NCI-H82 (cell line): ENCODE measurements at places on chromosomes 1 and 21.

DNA sequence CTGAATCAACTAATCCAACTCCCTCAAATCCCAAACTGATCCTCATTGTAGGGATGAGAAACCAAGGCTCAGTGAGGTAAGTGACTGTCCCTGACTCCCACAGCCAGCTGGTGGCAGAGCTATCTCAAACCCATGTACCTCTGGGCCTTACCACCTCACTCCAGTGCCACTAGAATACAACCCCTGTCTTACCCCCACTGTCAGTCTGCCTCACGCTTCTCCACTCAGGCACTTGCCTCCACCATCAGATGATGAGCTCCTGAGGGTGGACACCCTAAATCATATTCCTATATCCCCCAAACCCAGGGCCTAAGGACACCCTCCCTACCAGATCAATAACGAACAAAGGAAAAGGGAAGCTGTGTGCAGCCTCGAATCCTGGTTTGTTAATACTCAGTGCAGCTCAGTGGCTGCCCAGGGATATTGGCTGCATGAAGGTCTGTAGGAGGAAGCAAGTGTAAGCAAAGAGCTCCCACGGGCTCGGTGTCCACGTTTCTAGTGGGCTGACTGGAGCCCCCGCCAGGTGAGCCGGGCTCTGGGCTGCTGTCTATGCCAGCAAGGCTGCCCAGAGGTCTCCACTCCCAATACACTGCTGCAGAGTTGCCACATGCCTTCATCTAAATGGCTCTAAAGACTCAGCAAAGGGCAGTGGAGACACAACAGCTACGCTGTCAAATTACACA, 533.4 kb downstream of the MATN1 start:
- DNase-seq: no peak

DNA sequence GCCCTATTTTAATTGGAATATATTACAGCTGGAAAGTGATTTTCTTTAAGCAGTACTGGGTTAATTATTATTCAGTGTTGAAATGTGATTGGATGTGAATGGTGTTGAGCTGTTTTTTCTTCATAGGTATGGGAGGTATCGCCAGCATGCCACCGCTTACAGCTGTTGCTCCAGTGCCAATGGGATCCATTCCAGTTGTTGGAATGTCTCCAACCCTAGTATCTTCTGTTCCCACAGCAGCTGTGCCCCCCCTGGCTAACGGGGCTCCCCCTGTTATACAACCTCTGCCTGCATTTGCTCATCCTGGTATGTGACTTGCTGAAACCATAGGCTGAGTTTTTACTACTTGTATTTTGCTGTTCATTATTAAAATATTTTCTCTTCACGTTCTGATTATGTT, 107.7 kb downstream of the ITSN1 start:
- DNase-seq: no peak

DNA sequence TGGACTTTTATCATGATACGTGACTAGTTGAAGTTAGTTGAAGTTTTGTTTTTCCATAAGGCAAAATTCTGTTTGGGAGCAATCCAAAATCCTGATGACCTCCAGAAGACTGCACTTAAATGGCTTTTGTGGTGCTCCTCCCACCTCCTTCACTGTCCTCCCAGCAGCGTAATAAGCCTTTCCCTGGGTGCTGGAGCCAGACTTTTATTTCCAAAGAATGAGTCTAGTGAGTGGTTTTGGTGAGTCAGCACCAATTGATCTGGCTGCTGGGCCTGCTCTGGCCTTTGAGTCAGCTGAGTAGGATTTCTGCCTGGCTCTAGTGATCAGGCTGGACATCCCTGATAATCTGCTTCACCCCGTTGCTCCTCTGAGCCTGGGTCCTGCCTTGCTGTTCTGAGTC, 21.7 kb upstream of the KCND3 start:
- DNase-seq: no peak

- no peak for DNase-seq
Observed at GRCh38 chr21:28832715-28833061, 160.0 kb downstream of the LTN1 start.

DNA sequence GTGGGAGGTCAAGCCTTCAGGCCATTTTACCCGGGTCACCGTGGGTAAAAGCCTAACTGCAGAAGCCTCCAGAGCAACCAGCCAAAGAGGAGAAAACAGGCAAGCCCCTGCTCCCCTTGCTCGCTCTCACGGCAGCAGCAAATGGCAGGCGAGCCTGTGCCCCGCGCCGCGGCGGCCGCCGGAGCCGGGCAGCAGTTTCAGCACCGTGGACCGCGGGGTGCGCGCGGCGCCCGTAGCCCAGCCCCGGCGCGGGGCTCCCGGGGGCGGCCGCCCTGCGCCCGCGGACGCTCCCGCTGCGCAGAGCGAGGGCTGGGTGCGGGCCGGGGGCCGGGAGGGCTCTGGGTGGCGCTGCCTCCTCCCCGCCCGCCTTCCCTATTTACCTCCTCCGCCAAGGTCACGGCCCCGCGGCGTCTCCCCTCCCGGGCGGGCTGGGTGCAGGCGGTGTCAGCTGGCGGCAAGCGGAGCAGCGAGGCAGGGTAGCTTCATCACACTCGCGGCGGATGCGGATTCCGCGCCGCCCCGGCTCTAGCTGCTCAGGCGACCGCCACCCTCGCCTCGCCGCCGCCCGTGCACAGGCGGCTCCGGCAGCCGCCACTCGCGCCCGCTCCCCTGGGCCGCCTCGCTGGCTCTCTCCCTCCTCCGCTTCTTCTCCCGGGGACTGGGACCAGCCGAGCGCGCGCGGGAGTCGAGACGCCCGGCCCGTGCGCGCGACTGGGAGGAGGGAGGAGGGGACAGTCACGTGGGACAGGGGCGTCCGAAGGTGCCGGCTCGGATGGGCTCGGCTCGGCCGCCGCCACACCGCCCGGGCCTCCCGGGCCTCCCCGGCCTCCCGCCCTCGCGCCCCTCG, at the start of gene RGS7:
TSS of gene RGS7 (minus strand) at position 687 of the 847 bp plus-strand sequence.
- peak; percentile 88 for DNase-seq

DNA sequence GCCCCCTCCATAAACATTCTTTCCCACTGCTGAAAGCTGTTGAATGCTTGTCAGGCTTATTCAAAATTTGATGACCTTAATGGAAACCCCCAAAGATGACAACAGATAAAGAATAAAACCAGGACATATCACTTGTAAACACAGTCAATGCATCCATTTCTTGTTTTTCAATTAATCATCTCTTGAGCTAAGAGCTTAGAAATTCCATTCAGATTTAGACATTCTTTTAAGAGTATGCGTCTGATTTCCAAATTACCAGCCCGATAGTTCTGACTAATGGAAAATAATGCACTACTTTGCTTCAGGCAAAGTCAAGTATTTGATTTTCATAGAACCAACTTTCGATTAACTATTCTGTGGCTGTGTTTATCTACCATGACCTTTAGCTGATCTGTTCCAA, 100.6 kb upstream of the RUNX1 start:
- no peak for DNase-seq

DNA sequence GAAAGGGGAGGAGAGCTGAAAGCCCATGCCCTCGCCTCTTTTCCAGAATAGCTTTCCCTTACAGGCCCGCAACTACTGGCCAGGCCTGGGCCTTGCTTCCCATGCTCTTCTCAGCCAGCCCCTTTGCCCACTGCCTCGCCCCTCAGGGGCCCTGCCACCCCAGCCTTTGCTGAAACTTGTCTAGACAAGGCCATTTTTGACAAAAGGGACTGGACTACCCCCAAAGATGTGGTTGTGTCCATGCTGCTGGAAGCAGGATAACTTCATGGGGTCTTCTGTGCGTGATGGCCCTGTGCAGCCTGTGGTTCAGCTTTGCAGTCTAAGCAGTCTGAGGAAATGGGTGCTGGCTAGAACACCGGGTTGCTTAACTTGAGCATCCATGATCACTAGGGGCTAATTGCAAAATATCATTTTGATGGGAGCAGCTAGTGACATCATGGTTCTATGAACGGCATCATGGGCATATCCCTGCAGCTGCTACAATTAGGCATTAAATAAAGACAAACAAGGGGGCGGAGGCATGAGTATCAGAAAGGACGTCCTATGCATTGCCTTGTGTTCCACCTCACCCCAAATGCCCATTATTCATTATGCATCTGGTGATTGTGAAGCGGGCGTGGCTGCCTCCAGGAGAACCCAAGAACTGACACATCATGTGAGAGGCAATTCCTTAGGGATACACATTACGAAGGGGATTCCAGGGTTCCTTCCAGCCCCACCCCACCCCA, 36.8 kb downstream of the NTPCR start:
- no peak for DNase-seq

GRCh38 chr1:199264283-199264682, 625.4 kb downstream of the PTPRC start:
- DNase-seq: no peak

- no peak for DNase-seq
Observed at GRCh38 chr21:40049031-40049930, 182.0 kb downstream of the PCP4 start.

DNA sequence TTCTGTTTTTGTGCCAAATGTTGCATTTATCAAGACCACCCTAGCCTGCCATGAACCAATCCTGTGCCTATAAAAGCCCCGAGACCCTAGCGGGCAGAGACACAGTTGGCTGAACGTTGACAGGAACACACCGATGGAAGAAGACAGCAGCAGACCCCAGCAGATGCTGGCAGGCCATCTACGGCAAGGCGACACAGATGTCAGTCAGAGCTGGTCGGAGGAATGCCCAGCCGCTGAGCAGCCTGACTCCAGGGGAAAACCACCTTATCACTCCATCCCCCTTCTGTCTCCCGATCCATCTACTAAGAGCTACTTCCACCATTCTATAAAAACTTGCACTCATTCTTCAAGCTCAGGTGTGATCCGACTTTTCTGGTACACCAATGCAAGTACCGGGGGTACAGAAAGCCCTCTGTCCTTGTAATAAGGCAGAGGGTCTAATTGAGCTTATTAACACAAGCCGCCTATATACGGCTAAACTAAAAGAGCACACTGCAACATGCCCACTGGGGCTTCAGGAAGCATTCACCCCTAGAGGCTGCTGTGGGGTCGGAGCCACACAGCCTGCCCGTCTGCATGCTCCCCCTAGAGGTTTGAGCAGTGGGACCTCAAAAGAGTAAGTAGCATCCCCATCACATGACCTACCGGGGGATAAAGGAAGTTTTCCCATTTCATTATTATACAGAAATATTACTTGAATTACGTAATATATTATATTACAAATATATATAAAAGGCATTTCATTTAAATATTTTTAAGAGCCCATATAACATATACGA, 1156.3 kb upstream of the B3GALT2 start:
- peak; percentile 21 for DNase-seq

GRCh38 chr1:62437273-62437940, 558 bp downstream of the USP1 start:
- peak; percentile 41 for DNase-seq

- DNase-seq: no peak
Observed at GRCh38 chr1:203934651-203935050, 73.3 kb downstream of the SNRPE start.

DNA sequence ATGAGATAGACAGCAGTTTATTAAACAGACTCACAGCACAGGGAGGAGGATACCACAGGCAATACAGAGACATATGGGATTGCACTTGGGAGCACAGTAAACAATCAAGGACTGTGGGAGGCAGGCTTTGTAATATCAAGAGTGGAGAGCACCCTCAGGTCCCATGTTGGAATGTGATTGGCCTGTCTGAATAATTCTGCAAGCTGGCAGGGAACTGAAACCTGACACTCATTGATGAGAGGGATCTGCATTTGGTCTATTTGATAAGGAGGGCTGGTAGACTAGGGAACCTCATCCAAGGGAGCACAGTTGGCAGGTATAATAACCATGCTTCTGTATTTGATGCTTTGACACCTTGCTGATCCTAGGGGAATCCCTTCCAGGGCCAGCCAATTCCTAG, 69.9 kb upstream of the PRMT6 start:
- peak; percentile 9 for DNase-seq

GRCh38 chr1:228289996-228290881, 82.4 kb downstream of the OBSCN start:
- no peak for DNase-seq

DNA sequence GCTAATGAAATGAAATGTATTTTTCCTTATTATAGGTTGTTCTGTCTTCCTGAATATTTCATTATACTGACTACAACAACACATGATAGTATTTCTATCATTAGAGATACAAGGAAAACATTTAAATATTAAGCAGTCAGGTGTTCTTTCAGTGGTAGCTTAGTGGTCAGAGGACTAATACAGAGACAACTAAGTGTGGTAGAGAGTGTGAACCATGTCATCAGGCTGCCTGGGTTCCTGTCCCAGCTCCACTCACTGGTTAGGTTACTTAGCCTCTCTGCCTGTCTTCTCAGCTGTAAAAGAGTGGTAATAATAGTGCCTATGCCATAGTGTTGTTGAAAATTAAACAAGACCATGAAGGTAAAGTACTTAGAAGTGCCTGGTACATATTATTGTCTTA, 3.9 kb downstream of the UAP1 start:
- no peak for DNase-seq

DNA sequence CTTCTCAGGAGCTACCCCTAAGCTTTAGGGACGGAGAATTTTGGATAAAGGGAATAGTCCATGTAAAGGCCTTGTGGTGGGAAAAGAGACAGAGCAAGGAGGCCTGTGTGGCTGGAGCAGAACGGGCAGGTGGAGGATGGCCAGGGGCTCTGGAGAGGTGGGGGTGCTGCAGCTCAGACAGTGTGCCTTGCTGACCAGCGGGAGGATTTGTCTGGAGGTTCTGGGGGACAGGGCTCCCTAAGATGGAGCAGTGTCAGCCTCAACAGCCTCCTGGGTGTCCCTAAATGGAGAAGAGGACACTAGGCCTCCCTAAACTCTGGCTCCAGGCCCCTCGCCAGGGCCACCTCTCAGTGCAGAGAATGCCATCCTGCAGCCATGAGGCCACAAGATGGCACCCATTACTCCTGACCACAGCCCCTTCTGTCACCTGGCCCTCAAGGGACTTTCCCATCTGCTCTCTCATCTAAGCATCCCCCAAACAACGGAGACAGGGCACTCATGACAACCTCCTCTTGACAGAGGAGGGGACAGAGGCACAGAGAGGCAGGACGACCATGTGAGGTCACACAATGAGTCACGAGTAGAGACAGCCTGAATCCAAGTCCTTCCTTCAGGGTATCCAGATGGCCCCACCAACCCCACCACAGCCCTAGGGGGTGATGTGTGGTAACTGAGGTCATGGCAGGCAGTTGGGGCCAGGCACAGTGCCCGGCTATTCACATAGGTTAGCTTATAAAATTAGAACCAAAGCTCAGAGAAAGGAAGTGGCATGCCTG, 94.7 kb downstream of the DMRTB1 start:
- peak; percentile 39 for DNase-seq

- no peak for DNase-seq
Observed at GRCh38 chr1:189046127-189046526, 1431.5 kb downstream of the BRINP3 start.

GRCh38 chr1:47875036-47875435, 122.1 kb downstream of the TRABD2B start:
- DNase-seq: peak; percentile 67

DNA sequence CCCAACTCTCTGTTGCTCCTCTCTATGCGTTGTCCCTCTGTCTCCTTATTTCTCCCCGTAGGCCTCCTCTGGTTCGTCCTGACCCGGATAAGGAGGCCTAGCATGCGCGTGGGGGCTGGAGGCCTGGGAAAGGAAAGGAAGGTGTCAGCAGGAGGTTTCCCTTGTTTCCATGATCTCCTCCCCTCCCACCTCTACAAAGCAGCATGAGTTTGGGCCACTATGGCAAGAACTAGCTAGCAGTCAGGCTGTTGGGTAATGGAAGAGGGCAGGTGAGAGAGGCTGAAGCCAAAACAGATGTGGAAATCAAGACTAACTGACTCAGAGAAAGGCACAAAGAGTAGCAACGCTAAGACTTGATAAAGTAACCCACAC, 687 bp upstream of the SEMA6C start:
- no peak for DNase-seq

- DNase-seq: peak; percentile 83
Observed at GRCh38 chr1:17239420-17239819, 9.5 kb upstream of the PADI3 start.

- peak; percentile 93 for DNase-seq
Observed at GRCh38 chr1:42866549-42866948, 20.1 kb downstream of the ZNF691 start.
